Stimulated activated CD8-positive, alpha-beta memory T cell treated with anti-CD3 and anti-CD28 coated beads, Interleukin-7, amount 100 ng/mL, for 1 hour (primary cell): ENCODE measurements at places on chromosomes 6 and 20.

DNA sequence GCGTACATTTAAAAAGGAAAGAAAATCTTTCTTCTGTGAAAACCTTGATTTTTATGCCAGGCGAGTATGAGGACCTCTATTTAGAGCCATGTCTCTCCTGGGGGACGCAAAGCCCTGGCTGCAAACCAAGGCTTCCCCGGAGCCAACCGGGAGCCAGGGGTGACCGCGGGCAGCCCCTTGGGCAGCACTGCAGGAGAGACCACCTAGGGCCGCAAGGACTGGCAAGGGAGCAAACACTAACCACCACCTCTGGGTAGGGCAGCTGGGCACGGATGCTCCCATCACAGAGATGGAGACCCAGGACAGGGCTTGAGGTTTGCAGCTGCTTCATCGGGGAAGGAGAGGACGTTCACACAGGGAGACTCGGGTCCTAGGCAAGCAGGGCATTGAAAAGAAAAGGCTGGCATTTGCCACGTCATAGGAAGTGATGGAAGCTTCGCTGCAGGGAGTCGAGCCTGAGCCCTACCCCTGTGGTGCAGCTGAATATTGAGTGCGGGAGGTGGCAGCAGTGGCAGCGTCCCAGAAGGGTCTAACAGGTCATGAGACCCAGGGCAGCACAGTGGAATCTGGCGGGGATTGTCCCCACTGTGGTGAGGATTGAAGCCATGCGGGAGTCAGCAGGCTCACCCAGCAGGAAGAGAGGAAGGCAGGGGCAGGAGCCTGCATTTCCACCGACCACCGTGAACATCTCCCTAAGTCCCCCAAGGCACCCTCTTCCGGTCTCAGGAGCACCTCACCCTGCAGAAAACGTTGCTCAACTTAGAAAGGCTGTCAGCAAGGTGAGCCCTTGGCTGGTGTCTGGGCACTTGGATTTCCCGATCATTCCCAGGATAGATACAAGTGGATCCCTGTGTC lies 156.2 kb upstream of the CST7 start:
- no peak for DNase-seq

DNA sequence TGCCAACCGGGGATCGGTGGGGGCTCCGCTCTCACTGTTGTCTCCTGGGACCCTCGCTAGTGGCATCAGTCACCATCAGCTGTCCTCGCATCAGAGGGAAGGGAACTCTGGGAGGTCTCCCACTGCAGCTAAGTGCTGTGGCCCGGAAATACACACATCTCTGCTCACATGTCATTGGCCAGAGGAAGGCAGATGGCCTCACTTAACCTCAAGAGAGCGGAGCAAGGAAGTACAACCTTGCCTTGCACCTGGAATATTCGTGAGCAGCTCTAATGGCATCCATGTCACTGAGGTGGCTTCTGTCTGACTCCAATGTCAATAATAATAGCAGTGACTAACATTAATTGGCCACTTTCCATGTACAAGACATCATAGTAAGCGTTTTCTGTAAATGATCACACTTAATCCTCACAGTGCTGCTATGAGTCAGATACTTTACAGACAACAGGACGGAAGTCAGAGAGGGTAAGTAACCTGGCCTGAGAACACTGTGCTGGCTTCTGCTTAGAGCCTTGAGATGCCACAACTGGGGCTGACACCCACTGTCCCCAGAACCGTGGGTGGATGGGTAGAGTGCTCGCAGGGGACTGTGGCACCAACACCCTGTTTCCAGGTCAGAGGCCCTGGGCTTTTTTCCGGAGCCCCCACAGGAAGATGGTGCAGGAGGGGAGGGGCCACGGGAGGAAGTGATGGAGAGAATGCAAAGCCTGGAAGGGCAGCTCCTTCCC lies 6.0 kb downstream of the LHFPL5 start:
- DNase-seq = no peak

DNA sequence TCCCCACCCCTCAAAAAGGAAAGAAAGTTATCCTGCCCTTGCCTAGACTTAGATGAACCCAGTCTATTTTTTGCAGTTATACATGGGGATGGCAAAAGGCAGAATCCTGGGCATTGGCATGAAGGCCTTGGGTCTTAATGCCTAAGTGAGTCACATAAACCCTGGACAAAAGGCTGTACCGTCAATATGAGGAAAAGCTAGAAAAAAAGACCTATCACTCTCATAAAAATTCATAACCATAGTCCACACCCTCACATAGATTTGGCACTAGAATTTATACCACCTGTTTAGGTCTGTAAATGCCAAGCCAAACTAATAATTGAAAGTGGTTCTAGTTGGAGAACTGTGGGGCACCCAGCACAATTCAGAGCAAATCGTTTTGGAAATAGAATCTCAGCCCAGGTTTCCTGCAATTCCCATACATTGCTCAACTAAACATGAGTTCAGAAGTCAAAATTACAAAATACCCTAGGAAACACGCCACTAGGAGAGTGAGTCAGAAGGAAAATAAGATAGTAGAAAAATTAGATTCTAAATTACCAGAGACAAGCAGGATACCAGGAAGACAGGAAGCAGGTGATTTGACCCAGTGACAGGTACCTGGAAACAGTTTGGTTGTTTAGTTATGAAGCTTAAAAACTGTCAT lies 70.4 kb upstream of the FUCA2 start:
- DNase-seq = no peak

- no peak for DNase-seq
These were observed 78.9 kb downstream of the MTFR2 start for GRCh38 chr6:136171231-136171630.

DNA sequence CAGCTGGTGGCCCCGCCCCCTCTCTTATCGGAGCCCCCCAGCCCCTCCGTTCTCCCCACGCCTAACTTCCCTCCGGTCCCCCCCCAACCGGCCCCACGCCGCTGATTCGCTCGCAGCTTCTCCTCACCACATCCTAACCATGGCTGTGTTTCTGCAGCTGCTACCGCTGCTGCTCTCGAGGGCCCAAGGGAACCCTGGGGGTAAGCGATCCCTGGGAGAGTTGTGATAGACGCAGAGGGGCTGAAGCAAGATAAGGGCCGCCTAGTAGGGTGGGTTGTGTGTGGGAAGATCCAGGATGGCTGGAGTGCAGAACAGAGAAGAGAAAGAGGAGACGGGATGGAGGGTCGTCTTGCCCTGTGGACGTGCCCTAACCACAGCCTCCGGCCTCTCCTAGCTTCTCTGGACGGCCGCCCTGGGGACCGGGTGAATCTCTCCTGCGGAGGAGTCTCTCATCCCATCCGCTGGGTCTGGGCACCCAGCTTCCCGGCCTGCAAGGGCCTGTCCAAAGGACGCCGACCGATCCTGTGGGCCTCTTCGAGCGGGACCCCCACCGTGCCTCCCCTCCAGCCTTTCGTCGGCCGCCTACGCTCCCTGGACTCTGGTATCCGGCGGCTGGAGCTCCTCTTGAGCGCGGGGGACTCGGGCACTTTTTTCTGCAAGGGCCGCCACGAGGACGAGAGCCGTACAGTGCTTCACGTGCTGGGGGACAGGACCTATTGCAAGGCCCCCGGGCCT lies at the start of gene MPIG6B:
MPIG6B (plus strand) TSS at position 129 of the 735 bp plus-strand sequence; CDS start at position 140, 11 bp downstream.
- DNase-seq = no peak

GRCh38 chr20:34557936-34558319 lies 590 bp upstream of the MAP1LC3A start:
- DNase-seq = no peak

DNA sequence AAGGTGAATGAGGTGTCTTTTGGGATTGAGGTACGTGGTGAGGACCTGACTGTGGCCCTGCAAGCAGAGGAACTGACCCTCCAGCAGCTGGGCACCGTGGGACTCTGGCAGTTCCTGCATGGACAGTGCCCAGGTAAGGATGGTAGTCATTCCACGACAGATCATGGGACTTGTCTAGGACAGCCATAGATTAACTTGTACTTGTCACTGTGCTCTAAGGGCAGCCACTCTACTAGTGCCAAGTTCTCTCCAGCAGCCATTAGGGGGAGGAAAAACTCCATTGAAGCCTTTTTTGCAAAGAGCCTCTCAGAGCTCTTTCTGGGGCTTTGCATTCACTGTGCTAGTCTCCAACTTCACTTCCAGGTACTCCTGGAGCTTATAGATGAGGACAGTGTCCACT lies 20.4 kb downstream of the TAF11 start:
- DNase-seq = no peak

- DNase-seq = no peak
These were observed 532 bp upstream of the PM20D2 start for GRCh38 chr6:89145091-89145955.

- no peak for DNase-seq
These were observed 2.4 kb downstream of the NUS1 start for GRCh38 chr6:117677553-117678141.

- DNase-seq = no peak
These were observed 15.0 kb upstream of the PRIM2 start for GRCh38 chr6:57302477-57302876.

- no peak for DNase-seq
These were observed 818.5 kb upstream of the FLRT3 start for GRCh38 chr20:15155848-15156401.

- no peak for DNase-seq
These were observed 235.1 kb downstream of the CLIC5 start for GRCh38 chr6:45780523-45780922.

- no peak for DNase-seq
These were observed 229.2 kb upstream of the SUPT3H start for GRCh38 chr6:45606831-45607400.

GRCh38 chr6:136548582-136549299 lies 1.5 kb downstream of the MAP7 start:
- no peak for DNase-seq

DNA sequence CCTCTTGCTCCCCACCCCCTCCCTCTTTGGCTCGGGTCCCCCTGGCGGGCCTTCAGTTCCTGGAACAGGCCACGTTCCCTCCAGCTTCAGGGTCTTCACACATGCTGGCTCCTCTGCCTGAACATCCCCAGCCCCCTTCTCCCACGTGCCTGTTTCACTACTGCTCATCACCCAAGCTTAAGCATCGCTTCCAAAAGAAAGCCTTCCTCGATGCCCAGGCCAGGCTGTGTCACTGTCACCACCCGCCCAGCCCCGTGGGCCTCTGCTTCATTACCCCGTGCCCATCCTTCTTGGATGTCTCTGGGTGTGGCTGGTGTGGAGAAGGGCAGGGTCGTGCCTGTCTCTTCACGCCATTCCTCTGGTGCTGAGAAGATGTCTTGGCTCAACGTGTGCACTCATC lies 2.8 kb downstream of the DLGAP4 start:
- no peak for DNase-seq

DNA sequence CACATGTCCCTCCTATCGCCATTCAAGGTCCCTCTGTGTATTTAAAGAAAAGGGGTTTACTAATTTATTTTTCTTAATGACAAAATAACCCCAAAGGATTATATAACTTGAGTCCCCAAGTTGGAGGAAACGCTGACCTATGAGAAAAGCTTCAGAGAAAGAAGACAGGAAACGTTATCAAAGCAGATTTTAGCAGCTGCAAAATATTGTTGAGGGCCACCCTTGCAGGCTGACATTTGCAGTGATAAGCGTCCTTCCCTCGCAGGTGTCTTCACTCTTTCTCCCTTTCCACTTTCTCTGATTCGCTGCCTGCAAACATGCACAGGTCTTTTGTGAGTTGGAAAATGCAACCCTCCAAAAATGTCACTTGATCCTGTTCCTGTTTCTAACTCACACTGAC lies 103.2 kb upstream of the RIPOR2 start:
- no peak for DNase-seq

DNA sequence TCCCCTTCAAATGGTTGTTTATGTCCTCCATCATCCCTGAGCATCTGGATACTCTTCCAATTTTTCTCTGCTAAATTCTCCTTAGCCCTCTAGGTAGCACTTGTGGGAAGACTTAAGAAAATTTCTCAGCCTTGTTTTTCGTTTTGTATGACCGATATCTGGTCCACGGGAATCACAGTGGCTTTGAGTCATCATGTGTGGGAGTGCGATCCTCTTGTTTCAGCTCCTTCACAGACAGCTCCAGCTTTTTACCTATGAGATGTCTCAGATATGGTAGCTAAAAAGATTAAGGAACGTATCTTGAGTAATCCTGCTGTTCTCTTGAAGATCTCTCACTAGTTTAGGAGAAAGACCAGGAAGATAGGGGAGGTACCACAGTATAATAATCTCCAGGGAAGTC lies 196.1 kb downstream of the GRM1 start:
- DNase-seq = no peak

GRCh38 chr6:144408161-144408560 lies 123.0 kb downstream of the UTRN start:
- DNase-seq = no peak

DNA sequence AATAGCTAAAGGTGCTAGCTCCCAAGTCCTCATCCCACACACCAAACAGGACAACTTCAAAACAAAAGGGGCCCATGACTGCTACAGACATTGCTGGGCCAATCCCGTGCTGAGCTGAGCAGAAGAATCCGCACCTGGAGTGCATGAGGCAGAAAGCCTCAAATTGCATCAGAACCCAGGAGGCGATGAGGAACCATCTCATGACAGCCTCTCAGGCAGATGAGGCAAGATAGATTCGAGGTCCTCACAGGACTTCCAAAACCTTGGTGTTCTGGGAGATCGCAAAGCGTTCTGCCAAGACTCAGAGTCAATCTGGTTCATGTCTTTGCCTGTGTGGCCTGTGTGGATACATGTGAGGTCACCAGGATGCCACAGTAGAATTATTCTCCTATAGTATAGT lies 32.8 kb upstream of the SSTR4 start:
- DNase-seq = no peak

DNA sequence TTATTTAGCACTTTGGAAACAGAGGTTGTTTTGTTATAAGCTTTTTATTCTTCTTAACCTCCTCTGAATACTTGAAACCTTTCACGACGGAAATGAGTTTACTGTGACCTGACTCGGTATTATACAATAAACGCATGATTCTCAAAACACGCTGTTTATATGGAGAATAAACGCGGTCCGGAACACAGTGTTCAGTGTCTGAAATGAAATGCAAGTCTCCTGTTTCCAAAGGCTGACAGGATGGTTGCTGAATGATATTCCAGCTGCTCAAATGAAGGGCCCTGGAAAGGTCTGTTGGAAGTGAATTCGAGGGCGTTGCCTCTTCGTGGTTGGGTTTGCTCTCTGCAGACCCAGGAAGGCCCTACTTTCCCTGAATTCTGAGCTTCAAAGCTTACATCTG lies 83.4 kb downstream of the RSPH3 start:
- no peak for DNase-seq

GRCh38 chr6:43383021-43383667 lies 13.7 kb upstream of the ZNF318 start:
- no peak for DNase-seq

GRCh38 chr20:4651536-4651935 lies 70.2 kb upstream of the PRND start:
- no peak for DNase-seq

GRCh38 chr6:257031-257725 lies 35.1 kb upstream of the DUSP22 start:
- DNase-seq = no peak

- peak; percentile 74 for DNase-seq
These were observed 148.9 kb downstream of the SCML4 start for GRCh38 chr6:107674995-107675738.
